ENCODE measurements at places on chromosomes 13 and 19.

GRCh38 chr13:21511849-21512248 is 52.7 kb upstream of the ZDHHC20 start:
- DNase-seq = no peak

DNA sequence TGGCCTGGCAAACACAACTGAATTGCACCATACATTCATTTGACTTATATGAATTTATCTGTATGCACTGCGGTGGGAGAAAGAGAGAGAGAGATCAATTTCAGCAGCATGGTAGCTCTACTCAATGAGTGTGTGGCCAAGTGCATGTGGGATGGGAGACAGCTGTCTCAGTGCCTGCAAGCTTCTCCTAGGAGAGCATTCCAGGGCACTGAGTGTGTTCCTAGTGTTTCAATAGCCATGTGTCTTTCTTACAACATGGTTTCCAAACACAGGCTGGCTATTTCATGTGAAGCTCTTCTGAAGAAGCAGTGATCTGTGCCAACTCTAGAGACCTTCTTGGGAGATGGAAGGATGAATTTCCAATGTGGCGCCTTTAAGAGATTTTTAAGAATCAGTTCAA is 43.5 kb downstream of the NEK5 start:
- no peak for DNase-seq

- no peak for DNase-seq
These were observed 8.3 kb downstream of the ARHGEF18 start for GRCh38 chr19:7356899-7357627.

DNA sequence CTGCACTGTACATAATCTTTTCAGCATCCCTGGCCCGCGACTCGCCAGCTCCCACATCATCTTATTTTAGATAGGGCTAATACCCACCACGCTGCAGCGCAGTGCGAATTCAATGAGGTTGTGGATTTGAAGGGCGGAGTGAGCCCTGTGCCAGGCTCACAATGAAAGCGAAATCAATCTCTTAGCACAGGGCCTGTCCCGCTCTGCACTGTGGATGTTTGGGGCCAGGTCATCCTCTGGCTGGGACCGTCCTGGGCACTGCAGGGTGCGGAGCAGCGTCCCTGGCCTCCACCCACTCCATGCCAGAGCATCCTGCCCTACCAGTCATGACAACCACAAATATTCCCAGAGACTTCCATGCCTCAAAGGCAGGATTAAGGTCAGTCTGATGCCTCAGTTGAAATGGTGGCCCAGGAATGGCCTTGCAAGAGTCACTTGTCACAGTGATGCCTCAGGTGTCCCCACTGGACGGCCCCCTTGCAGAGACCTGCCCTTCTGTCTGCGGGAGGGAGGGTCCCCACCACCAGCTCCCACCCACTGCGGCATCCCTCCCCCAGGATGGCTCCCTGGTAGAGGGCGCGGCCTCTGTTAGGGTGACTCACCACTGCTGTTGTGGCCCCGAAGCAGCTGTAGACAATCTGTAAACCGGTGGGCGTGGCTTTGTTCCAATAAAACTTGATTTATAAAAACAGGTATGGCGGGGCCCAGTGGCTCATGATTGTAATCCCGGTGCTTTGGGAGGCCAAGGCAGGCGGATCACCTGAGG is 5.6 kb downstream of the UHRF1 start:
- DNase-seq = no peak

DNA sequence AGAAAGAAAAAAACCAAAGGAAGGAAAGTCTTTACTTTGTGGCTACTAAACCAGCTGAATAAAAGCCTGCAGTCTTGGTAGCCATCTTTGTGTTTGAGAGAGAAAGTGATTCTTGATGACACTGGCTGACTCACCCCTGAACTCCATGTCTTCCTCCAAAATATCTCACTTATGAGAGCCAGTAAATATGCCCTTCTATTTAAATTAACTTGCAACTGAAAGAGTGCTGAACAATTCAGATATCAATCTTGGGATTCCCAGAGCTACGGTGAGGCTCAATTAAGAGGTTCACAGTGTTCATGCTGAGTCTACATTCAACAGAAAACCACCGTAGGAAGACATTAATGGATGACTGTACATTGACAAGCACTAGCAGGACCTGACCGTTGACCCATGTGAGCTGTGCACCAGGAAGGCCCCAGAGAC is 57.9 kb downstream of the KCTD12 start:
- no peak for DNase-seq

GRCh38 chr13:71291842-71292146 is 575.2 kb downstream of the DACH1 start:
- DNase-seq = no peak

DNA sequence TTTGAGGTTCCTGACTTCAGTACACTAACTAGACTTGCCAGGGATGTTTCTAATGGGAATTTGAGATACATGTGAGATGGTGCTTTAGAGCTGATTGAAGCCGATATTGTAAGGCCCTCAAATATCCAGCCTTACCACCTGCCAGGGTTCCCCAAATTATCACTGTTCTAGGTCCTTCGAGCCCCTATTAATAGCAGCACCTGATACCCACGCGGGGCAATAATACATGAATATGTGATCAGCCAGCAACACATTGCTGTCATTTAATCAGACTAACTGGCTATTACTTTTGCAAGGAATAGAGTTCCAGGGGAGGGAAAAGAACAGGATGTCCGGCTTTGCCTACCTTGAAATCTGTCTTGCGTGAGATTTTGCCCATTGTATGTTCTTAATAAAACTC is 5.1 kb downstream of the RGCC start:
- DNase-seq = no peak

- no peak for DNase-seq
These were observed 47.1 kb downstream of the LNX2 start for GRCh38 chr13:27573265-27573664.

DNA sequence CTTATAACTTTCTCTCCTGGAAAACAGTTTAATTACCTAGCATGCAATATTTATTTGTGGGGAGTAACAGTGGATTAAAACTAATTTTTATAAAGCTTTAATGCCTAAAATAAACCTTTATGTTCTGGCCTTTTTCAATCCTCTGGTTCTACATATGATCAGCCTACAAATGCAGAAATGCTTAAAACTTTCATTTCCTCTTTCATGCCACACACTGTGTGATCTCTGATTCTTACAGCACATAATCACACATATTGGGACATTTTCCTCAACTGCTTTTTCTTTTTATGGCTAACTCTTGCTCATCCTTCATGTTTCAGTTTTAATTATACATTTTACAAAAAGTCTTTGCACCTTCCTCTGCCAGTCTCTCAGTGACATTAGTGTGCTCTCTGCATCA is 910.8 kb upstream of the SLITRK6 start:
- no peak for DNase-seq

Measured in stimulated activated naive B cell treated with anti-CD40 and anti-IgM and Interleukin-4, amounts not matched to agents 10 μg/mL and 1 μg/mL and 100 μg/mL, for 72 hours (primary cell).